ENCODE measurements at places on chromosomes 5 and 9. TPM values are rescaled to one million over a fixed set of nuclear protein-coding genes. Genes with fewer than 3 reads are reported as not detected.
A peak's percentile ranks its signal among the peaks of the same experiment; 100 is the strongest.

MAST4 gene
- polyA plus RNA-seq: 2.2 TPM

- DNase-seq: no peak
Observed at GRCh38 chr5:176781054-176781375, 29.3 kb upstream of the UNC5A start.

DNA sequence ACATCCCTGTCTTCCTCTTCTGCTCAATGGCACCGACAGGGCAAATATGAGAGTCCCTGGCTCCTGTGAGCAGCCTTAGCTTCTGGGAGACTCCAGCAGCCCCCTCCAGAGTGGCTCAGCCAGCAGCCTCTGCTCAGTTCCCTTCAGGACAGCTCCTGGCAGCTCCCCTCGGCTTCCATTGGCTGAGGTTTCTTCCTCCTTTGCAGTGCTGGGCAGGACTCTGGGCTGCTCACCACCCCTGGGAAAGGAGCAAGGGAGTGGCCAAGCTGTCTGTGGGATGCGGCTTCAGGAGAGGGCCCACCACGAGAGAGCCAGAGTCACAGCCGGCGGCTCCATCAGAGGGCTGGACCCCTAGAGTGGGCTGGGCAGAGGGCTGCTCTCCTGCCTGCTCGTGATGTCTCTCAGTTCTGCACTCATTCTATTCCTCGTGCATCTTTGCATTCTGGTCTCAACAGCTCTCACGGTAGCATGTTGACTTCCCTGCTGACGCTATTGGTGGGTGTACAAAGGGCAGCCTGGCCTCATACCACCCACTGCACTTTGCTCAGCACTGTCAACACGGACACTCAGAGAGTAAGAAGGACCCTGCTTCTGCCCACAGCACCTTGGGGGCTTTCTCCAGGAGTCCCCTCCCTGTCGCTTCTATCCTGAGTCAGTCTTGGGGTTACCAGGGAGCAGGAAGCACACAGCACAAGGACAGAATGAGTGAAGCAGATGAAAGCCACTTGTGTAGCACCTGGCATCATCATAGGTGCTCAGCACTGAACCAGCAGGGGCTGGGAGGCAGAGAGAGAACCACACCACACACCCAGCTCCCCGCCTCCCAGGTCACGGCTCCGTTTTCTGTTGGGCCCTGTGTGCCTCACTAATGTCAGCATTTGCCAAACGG lies 80.9 kb upstream of the ALDH1B1 start:
- DNase-seq: no peak

DNA sequence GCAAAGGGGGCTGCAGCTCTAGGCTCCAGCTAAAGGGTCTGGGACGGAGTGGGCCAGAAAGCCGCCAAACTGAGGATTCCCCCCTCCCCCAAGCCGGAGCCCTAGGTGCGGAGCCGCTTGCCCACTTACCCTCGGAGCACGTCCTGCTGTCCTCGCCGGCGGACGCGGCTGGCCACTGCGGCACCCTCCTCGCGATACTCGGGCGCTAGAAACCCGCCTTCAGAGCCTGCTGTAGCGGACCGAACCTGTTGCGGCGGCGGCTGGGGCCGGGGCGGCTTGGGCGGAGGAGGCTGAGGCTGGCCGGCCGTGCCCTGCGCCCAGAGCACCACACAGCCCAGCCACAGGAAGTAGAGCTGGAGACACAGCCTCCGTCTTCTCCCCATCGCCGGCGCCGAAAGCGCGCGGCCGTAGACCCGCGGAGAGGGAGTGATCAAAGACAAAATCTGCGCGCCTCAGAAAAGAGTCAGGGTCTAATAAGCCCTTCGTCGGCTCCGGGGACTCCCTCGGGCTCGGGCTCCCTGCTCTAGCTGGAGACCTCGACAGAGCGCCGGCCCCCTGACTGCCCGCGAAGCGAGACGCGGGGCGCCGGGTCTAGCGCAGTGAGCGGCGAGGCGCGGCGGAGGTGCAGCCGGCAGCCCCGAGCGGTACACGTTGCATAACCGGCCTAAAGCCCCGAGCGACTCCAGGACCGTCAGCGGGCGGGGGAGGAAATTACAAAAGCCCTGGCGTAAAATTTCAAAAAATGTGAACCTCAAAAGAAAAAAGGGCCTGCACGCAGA lies 635 bp downstream of the FBN2 start:
- peak; percentile 14 for DNase-seq
